ENCODE measurements at places on chromosomes 12 and 14. TPM values are rescaled to one million over a fixed set of nuclear protein-coding genes. Genes with fewer than 3 reads are reported as not detected.

Gene DEGS2
- total RNA-seq: 0.06 TPM

Gene HOXC6
- not detected for total RNA-seq

- no peak for DNase-seq
Measured at GRCh38 chr12:15049461-15050153, 76.8 kb downstream of the PDE6H start.

GRCh38 chr14:48096897-48097296, 421.5 kb upstream of the MDGA2 start:
- no peak for DNase-seq

DNA sequence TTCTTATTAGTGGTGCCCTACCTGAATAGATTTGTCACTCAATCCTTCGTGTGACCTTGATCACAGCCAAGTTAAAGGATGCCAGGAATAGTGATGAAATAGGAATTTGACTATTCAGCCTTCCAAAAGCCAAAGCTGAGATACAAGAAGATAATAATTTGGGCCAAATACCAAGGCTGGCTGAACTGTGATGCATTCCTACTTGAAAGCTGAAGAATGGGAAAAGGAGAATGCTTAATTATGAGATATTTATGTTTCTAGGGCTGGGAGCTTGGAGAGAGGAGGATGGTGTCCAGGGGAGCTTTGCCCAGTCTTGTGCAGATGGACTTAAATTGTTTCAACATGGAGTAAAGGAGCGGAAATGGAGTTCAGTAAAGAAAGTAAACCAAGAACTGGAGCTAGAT, 5.2 kb downstream of the RNASE7 start:
- no peak for DNase-seq

GRCh38 chr12:14664434-14665023, 31.9 kb downstream of the GUCY2C start:
- DNase-seq: no peak

DNA sequence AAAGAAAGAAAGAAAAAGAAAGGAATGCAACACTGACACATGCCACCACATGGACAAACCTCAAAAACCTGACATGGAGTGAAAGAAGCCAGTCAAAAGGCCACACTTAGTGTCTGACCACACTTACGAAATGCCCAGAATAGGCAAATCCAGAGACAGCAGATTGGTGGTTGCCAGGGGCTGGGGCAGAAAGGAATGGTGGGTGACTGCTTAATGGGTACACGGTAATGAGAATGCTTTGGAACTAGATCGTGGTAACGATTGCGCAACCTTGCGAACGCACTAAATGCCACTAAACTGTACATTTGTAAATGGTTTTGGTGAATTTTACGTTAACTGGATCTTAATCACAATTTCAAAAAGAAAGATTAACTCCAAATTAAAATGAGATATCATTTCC, 39.5 kb downstream of the SCARB1 start:
- DNase-seq: no peak

Measured in esophagus muscularis mucosa (tissue), 4 donors.